CD8-positive, alpha-beta memory T cell (primary cell): ENCODE measurements at places on chromosomes 16 and 17. TPM values are rescaled to one million over a fixed set of nuclear protein-coding genes. Genes with fewer than 3 reads are reported as not detected.

G6PC1 gene
- total RNA-seq, result not detected

ITGAD gene
- total RNA-seq, result not detected

AATK gene
- total RNA-seq, result 0.55 TPM

DNA sequence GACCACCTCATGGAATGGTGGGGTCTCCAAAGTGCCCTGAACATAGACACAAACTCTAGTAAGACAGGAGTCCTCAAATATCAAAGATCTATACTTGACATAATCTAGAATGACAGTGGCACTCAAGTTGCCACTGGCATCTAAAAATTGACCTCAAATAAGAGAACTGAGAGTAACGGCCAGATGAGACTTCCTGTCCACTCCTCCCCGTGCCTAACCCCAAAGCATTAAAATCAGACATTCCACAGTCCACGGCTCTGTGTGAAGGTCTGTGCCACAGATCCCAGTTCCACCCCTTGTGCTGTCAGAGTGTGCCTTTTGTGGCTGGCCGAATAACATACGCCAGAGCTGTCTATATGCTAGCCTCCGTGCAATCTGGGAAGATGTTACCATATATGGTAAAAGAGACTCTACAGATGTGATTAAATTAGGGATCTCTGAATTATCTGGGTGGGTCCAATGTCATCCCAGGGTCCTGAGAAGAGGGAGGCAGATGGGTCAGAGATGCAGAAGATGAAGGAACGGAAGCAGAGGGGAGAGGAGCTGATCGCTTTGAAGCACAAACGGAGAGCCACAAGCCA is 21.0 kb upstream of the EVPL start:
- no peak for DNase-seq

GRCh38 chr16:23974223-23974622 is 138.4 kb downstream of the PRKCB start:
- no peak for DNase-seq

GRCh38 chr17:7982173-7982572 is 20.2 kb upstream of the GUCY2D start:
- DNase-seq, result no peak

GRCh38 chr16:72637306-72637705 is 410.6 kb downstream of the ZFHX3 start:
- no peak for DNase-seq

DNA sequence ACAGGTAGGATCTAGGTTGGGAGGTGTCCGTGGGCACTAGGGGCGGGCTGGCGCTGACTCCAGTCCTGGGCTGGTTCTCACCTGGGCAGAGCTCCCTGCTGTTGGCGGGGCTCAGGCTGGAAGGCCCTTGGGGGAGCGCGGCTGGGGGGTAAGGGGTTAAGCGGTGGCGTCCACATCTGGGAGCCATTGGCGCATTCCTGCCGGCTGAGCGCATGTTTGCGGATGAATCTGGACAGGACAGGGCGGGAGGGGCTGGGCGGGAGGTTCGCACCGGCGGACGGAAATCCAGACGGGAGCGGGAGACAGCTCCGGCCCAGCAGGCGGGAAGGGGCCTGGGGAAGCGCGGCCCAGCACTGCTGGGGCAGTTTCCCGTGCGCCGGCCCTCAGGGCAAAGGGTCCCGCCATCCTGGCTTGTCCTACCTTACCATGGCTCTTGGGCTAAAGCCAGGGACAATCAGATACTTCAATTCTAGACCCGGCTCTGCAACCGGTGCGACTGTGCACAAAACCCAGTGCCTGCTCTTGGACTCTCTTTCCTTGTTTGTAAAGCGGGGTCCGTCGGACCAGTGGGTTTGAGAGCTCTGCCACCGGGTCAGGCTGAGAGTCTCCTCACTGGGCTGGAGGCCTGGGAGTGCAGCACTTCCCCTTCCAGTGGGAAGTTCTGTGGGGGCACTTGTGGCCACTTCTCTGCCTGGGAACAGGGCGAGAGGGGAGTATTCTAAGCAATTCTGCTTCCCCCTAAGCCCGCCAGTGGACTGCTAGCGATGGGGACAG is 7.8 kb downstream of the RARA start:
- DNase-seq, result no peak

DNA sequence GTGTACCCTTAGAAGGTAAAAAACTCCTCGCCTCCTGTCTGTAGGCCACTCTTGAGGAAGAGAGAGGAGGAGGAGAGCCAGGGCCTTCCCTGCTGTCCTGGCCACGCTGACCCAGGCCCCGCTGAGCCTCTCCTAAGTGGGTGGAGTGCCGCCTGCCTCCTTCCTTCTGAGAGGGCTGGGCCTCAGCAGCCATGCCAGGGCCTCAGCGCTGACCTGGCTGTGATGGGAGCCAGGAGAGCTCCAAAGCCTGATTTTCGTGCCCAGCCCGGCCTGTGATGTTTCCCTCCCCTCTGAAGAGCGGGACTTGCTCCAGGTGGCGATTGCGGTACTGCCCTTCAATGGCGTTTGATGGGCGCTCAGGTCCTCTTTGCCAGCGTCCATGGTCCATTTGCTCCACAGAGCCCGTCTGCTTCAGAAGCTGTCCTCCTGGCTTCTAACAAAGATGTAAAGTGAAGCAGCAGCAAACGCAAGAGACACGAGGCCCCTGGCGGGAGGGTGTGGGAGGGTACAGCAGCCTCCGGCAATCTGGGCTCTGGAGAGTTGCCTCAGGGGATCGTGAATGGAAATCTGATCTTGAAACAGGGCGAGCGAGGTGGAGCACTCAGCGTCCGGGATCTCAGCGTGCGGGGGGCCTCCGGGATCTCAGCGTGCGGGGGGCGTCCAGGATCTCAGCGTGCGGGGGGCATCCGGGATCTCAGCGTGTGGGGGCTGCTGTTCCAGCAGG is 93.5 kb downstream of the NPIPB11 start:
- no peak for DNase-seq

DNA sequence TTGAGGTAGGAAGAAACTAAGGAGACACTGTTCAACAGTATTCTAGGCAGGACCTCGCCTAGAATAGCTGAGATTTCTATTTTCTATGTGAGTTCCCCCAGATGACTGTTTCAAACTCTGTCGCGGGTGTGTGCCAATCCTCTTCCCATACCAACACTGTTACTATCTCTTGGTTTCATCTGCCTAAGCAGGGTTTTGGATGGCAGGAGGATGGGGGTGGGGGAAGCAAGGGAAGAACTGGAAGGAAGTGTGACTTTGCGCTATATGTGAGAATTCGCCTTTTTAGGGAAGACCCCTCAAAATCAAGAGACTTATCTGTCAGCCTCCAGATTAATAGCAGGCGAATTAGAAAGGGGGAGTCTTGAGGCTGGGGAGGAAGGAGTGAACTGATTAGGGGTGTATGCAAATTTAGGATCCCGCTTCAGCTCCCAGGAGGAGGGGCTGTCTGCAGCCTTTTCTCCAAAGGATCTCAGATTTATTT is 521 bp upstream of the G6PC3 start:
- DNase-seq, result no peak

DNA sequence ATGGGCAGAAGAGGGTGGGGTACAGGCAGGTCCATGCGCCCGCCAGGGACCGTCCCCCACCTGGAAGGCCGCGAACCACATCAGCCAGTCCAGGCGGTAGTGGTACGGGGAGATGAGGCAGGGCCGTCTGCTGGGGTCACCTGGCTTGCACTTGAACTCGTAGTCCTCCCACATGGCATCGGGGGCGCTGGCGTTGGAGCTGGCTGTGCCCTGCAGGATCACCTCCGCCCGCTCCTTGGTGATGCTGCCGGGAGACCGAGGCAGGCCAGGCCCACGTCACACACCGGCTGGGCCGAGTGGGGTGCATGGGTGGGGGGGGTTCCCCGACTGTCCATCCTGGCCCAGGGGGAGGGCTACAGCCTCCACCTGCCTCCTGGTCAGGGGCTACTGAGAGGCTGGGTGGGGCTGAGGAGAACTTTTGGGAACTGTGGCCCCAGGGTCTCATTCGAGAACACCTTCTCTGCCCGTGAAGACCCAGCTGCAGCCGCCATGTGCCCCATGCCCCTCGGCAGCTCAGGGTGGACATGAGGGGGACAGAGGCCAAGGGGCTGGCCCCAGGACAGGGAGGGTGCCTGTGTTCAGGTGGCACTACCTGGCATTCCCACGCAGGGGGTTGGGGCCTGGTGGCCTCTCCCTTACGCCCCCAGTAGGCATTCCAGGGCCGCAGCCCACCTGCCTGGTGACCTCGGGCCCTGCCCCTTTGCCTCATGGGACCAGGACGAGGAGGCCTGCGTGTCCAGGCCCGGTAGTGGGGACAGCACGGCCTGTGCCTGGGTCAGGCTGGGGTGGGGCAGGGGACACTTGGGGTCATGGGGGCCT is 69.5 kb upstream of the GNG13 start:
- DNase-seq, result no peak

DNA sequence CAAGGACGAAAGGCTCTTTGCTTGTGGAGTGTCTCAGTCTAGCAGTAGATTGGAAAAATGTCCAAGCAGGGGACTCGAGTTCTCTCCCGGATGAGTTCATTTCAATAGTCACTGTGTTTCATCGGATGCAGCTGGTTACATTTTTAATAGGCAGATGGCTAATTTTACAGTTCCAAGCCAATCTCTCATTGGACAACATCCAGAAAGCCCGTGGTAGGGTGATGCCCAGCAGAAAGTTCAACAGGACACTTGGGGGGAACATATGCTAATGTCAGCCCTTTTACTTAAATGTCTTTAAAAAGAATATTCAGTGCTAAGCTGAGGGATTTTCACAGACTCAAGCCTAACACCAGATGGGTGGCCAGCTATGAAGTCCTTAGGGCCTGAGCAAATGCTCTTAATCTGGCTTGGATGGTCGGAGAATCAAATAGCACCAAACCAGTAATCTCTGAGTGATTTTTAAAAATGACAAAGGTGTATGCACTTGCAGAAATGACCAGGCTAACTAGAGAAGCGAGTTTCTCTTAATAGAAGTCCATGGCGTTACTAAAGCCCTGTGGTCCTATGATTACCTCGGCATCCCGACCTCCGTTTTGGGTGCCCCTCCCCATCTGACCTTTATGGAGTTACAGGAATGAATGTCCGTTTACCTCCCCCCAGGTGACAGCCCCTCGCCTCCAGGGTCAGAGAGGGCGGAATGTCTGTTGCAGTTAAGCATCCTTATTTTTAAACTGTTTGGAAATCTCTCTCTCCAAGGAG is 289.2 kb upstream of the SALL1 start:
- no peak for DNase-seq
